ENCODE measurements at places on chromosomes 16 and 17. TPM values are rescaled to one million over a fixed set of nuclear protein-coding genes. Genes with fewer than 3 reads are reported as not detected.

Gene FOXJ1
- not detected for total RNA-seq

DNA sequence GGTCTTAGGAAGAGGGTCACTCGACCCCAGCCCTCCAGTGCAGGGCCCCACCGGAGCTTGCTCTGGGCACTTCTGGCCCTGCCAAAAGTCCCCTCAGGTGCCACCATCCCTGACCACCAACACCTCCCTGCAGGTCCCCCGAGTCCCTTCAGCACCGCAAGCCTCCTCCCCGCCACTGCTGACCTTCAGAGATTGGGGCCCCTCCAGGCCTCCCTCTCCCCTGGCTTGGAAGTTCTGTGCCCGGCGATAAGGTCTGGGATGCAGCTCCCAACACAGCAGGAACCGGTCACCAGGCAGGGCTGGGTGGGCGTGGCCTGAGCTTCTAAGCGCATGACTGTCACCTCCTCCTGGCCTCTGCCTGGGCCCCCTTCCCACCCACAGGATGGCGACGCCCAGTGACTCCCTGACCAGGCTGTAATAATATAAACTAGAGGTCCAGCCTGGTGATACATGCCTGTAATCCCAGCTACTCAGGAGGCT, 11.2 kb downstream of the PIEZO1 start:
- DNase-seq, result peak; percentile 95

GRCh38 chr16:67857547-67858233, 10.2 kb upstream of the CENPT start:
- peak; percentile 75 for DNase-seq

Gene HIGD1B
- 1.6 TPM for total RNA-seq

Gene DHX38
- total RNA-seq, result 37.2 TPM

Gene SNF8
- 108 TPM for total RNA-seq

GRCh38 chr16:57898961-57899360, 72.0 kb downstream of the CNGB1 start:
- no peak for DNase-seq

Gene HSD17B2
- total RNA-seq, result not detected

GRCh38 chr16:12474806-12475410, 328.8 kb downstream of the CPPED1 start:
- no peak for DNase-seq

Gene SLC47A1
- total RNA-seq, result 2.5 TPM

Gene RAMP2
- total RNA-seq, result 45.9 TPM

Gene CYBC1
- total RNA-seq, result 31.0 TPM

GRCh38 chr16:81329947-81330346, 15.2 kb downstream of the GAN start:
- DNase-seq, result no peak

Data from right cardiac atrium (tissue), 5 donors.